ENCODE measurements at places on chromosomes 2 and 18. TPM values are rescaled to one million over a fixed set of nuclear protein-coding genes. Genes with fewer than 3 reads are reported as not detected.

The GKN1 gene
- total RNA-seq, result not detected

The AOX1 gene
- total RNA-seq, result 21.0 TPM

The FECH gene
- total RNA-seq, result 34.0 TPM

The IL37 gene
- total RNA-seq, result not detected
